Mammary epithelial cell (primary cell): ENCODE measurements at places on chromosomes 5 and 9.
A peak's percentile ranks its signal among the peaks of the same experiment; 100 is the strongest.

- peak; percentile 44 for DNase-seq
These were observed 8.1 kb downstream of the CATSPER3 start for GRCh38 chr5:134975843-134976242.

GRCh38 chr9:133839822-133840329, 101.7 kb upstream of the SARDH start:
- no peak for DNase-seq

GRCh38 chr5:166022065-166022464, 2269.4 kb upstream of the WWC1 start:
- no peak for DNase-seq

DNA sequence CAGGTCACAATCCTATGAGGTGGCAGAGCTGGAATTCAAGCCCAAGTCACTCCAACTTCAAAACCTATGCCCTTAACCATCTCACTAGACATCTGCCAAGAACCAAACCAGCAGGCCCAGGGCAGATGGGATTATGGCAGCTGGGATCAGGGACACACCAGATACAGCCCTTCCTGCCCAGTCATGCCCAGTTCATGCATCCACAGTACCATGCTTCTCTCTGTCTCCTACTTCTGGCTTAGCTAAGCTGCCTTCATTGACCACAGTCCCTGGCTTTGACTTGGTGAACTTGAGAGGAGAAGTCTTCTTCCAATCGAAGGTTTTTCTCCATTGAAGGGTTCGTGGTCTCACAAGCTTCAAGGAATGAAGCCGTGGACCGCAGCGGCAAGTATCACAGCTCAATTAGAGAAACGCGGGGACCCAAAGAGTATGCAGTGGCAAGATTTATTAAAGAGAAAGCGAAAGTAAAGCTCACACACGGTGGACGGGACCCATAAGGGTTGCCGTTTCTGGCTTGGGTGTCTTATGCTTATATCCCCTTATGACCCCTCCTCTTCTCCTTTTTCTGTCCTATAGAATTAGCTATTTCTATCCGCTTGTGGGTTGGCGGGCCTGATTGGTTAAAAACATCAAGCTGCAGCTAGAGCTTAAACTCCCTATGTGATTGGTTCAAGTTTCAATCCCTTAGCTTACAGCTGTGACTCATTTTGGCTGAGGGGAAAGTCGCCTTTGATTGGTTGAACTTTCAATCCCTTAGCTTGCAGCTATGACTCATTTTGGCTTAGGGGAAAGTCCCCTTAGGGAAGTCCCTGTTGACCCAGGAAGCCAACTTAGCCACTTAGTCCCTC, 101.2 kb downstream of the TRIM36 start:
- DNase-seq, result peak; percentile 70

DNA sequence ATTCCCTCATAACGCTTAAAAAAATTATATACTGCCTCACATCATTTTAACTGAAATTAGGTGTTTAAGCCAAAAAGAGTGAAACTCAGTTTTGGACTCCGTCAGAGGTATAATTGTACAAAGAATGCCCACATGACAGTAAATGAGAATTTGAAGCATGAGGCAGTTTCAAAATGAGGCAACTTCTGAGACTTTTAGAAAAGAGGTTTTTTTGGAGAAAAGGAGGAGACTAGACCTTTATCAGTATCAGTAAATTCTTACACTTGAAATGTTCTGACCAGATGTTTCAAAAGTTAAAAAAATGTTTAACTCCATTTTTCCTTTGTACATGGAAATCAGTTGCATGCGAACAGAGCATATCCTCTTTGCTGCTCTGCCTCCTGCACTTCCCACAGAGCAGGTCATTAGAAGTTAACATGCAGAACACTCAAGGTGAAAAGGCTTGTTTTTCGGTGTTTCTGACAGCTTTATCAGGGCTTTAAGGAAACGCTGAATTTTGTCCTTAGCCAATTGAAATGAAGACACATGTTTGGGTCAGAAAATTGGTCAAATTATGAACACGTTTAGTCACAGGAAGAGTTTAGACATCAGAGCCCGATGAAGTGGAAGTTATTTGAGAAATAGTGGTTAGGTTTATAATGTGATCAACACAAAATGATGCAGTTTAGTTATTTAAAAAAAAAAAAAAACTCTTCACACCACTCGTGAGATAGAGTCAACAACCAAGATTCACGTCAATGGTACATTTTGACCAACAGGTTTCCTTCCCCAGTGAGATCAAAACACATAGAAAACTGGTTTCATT, 59.5 kb downstream of the PIK3R1 start:
- DNase-seq, result no peak

DNA sequence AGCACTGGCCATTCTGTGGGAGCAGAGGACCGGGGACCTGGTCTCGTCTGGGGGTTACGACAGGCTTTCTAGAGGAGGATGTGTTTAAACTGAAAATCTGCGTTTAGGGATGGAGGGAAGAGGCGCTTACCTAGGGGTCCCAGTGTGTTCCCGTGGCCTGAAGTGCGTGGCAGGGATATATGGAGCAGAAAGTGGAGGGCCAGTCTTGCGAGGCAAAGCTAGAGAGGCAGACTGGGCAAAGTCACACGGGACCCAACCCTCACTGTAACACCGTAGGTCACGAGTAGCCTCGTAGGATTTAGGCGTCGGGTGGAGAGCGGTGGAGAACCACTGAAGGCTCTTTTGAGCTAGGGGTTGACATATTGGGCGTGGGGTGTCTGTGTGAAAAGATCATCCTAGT, 32.8 kb upstream of the POMT1 start:
- no peak for DNase-seq

GRCh38 chr9:115635680-115636383, 517.8 kb upstream of the PAPPA start:
- DNase-seq, result no peak

DNA sequence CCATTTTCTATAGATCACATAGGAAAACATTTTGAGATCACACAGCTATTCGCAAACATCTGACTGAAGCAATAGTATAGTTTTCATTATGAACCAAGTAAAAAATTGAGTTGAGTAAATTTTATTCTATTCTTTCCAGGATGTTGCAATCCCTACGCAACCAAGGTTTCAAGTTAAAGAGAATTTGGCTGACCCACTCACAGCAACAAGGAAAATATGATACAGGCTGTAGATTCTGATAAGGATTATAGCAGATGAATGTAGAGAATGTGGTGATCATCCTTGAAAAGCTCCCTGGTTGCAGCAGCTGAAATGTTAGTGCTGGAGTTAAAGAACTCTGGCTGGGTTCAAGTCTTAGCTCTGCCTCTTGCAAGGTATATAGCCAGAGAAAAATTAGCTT, 4.7 kb downstream of the ABCA1 start:
- DNase-seq, result no peak

GRCh38 chr5:135565725-135566421, 12.9 kb downstream of the CXCL14 start:
- peak; percentile 26 for DNase-seq

DNA sequence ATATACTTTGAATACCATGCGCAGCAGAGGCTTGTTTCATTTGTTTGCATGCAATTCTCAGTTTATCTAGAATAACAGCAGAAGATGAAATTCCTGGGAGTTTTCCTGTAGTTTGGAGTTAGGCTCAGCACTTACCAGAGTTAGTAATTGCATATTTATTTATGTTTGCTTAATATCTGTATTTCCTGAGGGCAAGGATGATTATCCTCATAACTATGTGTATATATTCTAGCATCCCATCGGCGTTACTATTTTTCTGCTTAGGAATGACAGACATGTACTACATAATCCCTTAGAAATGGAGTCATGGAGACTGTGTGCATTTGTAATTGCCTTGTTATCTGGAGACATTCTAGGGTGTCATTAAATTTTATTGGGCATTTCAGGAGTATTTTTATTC, 1184.8 kb downstream of the DTWD2 start:
- DNase-seq, result no peak

GRCh38 chr5:68898951-68899471, 194.8 kb upstream of the SLC30A5 start:
- DNase-seq, result peak; percentile 94

- peak; percentile 37 for DNase-seq
These were observed 254.5 kb upstream of the MPDZ start for GRCh38 chr9:13534006-13534405.

DNA sequence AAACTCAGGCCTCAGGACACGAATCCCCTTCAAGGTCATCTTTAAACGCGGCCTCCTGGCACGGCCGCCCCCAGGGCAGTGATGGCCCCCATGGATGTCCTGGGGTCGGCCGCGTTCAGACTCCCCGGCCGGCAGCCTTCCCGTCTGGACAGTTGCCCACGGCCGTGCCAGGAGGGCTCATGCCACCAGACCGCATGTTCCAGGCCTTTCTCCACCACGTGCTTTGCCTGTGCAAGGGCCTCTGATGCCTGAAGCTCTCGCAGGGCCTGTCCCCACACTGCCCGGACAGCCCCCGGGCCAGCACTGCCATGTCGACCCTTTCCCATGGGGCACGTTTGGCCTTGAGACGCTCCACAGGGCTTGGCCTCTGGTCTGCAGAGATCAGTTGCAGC, 34.6 kb downstream of the SLC9A3 start:
- no peak for DNase-seq

DNA sequence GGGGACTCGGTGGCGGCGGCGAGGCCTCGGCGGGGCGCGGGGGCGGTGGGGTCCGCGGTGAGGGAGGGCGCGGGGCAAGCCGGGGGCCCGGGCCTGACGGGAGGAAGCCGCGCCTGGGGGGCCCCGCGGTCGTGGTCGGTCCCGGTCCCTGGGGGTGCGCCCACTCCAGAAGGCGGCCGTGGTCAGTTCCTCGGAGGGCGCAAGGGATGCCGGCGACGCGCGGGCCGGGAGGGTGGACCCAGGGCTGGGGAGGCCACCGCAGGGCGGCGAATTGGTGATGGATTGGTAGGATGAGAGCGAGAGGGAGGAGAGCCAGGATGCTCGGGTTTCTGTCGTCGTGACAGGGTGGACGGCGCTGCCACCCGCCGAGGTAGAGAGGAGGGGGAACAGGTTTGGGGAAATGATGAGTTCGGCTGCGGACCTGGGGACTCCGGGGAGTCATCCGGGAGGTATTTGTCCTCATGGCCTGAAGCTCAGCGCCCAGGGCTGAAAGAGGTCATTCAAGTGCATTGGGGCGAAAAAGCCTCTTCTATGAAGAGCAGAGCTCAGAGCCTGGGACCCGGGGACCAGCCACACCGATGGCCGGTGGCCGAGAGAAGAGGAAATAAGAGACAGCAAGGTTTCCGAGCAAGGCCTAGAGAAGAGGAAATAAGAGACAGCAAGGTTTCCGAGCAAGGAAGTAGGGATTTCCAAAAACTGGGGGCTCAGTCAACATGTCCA, 557 bp downstream of the GNG10 start:
- DNase-seq, result peak; percentile 32

- DNase-seq, result no peak
These were observed 33.6 kb downstream of the TMOD1 start for GRCh38 chr9:97534961-97535594.

DNA sequence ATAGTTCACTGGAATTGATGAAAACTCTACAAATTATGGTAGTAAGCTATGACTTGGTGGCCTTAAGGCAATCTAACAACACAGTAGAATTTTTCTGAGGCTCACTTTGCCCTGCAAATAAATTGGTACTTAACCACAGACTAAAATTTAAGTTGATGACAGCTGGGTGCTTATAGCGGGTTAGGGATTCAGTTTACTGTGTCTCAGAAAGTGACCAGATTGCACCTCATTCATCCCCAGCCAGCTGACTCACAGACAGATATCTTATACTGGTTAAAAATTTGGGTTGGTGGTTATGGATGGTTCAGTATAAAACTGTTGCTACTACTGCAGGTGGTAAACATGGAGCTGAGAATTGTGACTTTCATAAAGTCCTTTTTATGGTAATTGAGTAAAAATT, 2.8 kb downstream of the CKS2 start:
- DNase-seq, result peak; percentile 8

- no peak for DNase-seq
These were observed 13.1 kb upstream of the SMC2 start for GRCh38 chr9:104080983-104081382.

DNA sequence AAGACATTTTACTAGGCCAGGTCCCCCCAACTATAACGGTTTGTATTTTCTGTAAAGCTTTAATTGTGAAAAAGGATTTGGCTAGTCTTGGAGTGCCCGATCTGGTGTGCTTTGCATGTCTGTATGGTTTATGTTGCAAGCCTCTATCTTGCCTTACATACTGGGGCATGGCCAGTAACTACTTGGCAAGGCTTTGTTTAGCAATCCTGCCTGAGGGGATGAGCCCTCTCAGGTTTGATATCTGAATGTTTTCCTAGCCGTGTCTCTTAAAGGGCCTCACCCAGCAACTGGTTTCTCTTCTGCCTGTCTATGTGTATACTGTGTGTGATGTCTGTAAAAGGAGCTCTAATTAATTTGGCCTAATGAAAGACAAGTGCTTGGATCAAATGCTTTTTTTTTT, 61.3 kb upstream of the SPINK5 start:
- peak; percentile 66 for DNase-seq

- DNase-seq, result no peak
These were observed 680.8 kb downstream of the CETN3 start for GRCh38 chr5:89728750-89729149.

- DNase-seq, result no peak
These were observed 1486.8 kb upstream of the C9orf72 start for GRCh38 chr9:29060041-29060440.

GRCh38 chr9:130692321-130692720, 1.3 kb upstream of the EXOSC2 start:
- no peak for DNase-seq

DNA sequence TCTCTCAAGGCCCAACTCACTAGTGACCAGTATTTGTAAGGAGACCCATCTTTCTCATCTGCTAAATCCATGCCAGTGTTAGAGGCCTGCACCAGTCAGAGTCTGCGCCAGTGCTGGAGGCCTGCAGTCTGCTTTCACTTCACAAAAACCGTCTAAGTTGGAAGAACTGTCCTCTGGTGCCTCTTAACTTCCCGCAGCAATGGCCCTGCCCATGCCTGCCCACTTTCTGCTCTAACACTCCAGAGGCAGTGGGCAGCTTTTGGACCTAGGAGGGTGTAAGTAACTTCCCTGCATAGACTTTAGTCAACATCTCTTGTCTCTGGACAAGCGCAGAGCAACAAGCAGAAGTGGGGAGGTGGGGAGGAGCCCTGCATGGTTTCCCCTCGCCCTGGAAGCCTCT, 152.9 kb downstream of the AUH start:
- DNase-seq, result no peak

GRCh38 chr5:144042156-144042555, 128.3 kb downstream of the YIPF5 start:
- no peak for DNase-seq

GRCh38 chr9:76905791-76906646, at the start of gene PRUNE2:
Gene PRUNE2 (minus strand): TSS chr9:76906114. CDS start chr9:76905963, 151 bp downstream.
- peak; percentile 69 for DNase-seq

DNA sequence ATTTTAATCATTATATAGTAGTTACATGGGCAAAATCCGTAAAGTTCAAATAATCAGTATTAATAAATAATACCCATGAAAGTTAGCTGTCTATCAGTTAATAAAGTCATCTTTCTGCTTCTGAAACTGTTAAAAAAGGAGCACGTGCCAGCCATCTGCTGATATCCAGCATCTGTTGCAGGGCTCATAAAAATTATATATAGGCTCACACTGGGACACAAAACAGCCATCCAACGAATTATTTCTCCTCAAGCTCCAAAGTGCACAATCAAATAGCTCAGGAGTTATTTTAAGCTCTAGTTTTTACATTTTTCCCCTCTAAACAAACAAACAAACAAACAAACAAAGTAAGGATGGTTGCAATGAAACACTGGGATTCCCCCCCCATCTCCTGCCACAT, 48.3 kb downstream of the MRPS27 start:
- no peak for DNase-seq
